ENCODE measurements at places on chromosomes 2 and 18.
A peak's percentile ranks its signal among the peaks of the same experiment; 100 is the strongest.

- no peak for DNase-seq
These were observed 4.8 kb upstream of the KCNG2 start for GRCh38 chr18:79792988-79793355.

GRCh38 chr18:9941660-9942059 is 27.8 kb downstream of the VAPA start:
- DNase-seq: no peak

- DNase-seq: no peak
These were observed 11.4 kb upstream of the SPAST start for GRCh38 chr2:32051836-32052439.

GRCh38 chr2:178886006-178886405 is 78.8 kb upstream of the TTN start:
- no peak for DNase-seq

DNA sequence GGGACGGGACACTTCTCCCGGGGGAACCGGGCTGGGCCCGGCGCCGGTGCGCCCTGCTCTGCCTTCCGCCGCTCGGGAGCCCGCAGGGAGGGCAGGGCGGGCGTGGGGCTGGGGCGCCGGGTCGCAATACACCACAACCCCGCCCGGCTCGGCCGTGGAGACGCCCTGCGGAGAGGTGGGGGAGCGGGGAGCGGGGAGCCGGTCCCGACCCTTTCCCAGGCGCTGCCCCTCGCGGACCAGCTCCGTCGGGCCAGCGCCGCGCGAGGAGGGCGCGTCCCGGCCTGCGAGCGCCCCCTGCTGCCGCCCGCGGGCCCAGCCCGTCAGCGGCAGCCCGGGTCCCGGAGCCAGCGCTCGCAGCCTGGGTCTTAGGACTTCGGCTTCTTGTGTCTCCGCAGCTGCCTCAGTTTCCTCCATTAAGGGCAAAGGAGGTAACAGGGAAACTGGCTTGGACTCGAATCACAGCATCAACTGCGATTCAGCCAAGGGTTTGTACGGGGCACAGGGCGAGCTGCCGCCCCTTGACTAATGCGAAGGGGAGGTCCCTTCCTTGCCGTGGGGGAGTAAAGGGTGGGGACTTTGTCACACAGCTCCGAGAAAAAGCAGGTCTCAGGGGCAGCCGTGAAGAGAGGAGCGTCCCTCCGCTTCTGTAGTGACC is 635 bp upstream of the ADRA2B start:
- DNase-seq: no peak

DNA sequence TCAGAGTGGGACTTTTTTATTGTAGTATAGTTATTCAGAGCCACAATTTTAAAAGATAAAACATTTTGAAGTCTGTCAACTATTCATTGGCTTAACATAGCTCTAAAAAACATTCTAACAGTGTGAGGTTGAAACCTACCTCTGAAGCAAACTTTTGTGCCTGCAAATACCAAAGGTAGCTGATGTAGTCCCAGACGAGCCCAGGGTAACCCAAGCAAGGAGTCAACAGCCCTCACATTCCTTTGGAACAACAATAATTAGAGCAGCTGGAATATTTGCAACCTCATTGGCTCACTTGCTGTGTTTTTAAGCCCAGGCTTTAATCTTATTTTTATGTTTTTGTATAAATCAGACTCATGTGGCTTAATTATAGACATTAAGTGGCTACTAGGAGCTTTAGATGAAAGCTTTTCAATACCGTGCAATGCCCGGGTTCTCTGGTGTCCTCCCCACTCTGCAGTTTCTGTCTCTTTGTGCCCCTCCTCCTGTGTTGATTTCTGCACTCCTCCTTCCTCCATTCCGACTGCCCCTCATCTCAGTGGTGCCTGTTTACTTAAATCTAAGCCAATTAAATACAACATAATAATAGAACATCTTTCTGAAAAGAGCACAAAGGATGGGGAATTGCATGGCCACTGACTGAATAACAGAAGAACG is 157.9 kb upstream of the UNC80 start:
- DNase-seq: no peak

- DNase-seq: no peak
These were observed 107.3 kb upstream of the FZD5 start for GRCh38 chr2:207876842-207877535.

DNA sequence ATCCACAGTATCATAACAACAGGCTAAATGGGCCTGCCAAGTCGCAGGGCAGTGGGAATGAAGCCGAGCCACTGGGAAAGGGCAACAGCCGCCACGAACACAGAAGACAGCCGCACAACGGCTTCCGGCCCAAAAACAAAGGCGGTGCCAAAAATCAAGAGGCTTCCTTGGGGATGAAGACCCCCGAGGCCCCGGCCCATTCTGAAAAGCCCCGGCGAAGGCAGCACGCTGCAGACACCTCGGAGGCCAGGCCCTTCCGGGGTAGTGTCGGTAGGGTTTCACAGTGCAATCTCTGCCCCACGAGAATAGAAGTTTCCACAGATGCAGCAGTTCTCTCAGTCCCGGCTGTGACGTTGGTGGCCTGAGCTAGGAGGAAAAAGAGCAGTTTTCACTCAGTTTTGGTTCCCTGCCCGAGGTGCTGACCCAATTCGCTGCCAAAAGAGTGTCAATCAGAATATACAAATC is 32.2 kb downstream of the KCTD18 start:
- DNase-seq: no peak

DNA sequence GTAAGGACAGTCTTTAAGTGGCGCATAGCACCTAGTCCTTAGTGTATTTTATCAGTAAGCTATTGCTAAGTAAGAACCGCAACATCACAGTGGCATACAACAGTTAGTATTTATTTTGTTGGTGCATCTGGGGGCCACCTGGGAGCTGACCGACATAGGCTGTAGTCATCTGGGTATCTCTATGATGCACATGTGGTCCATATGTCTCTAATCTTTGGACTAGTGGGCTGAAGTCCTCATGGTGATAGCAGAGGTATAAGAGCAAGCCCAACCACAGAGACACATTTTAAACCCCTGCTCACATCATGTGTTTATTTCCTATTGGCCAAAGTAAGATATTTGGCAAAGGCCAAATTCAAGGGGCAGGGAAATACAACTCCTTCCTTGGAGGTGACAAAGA is 2.9 kb downstream of the CAMKMT start:
- DNase-seq: no peak

- no peak for DNase-seq
These were observed 338.7 kb downstream of the HRH4 start for GRCh38 chr18:24799176-24799575.

- DNase-seq: no peak
These were observed 47.5 kb upstream of the MAP3K20 start for GRCh38 chr2:173028141-173028540.

DNA sequence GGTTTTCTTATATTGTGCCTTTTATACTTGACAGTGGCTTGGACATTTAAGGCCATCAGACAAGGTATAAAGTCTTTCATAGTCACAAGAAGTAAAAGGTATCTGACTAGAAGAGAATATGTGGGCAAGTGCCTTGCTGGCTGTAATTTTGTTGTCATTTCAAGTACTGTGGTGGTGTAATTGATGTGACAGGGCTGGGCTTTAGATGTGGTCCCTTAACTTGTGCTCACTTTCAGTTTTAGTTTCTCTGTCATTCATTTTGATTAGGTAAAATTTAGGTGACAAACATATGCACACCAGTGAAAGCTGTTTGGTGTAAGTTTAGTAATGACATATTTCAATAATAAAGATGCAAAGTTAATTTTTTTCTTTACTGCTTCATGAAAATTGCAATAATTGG is 31.2 kb upstream of the TBR1 start:
- DNase-seq: no peak

GRCh38 chr2:143251681-143252080 is 122.5 kb downstream of the ARHGAP15 start:
- no peak for DNase-seq

- no peak for DNase-seq
These were observed 14.5 kb upstream of the NAB1 start for GRCh38 chr2:190634381-190634780.

DNA sequence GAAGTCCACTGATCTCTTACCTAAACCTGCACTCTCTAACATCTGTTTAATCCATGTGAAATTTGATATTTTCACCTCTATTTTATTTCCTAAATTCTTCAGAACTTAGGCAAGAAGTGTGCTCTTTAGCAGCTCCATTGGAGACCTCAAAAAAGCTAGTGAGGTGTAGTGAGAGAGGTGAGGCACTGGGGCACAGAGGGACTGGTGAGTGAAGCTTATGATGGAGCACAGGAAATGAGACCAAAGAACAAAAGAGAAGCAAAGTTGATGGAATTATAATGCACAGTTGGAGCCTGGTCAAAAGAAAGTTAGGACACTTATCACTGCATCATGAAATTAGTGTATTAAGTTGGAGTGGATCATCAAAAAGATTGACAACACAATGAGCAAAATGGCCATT is 1050.7 kb upstream of the NRXN1 start:
- DNase-seq: no peak

- no peak for DNase-seq
These were observed 407.1 kb upstream of the SOX11 start for GRCh38 chr2:5285061-5285460.

GRCh38 chr2:85066874-85067351 is 66.3 kb upstream of the TCF7L1 start:
- DNase-seq: peak; percentile 16

GRCh38 chr2:66805016-66805865 is 370.3 kb downstream of the MEIS1 start:
- no peak for DNase-seq

- DNase-seq: no peak
These were observed 32.3 kb upstream of the ASPRV1 start for GRCh38 chr2:69993708-69994107.

- no peak for DNase-seq
These were observed 37.4 kb downstream of the AFF3 start for GRCh38 chr2:100104718-100105677.

DNA sequence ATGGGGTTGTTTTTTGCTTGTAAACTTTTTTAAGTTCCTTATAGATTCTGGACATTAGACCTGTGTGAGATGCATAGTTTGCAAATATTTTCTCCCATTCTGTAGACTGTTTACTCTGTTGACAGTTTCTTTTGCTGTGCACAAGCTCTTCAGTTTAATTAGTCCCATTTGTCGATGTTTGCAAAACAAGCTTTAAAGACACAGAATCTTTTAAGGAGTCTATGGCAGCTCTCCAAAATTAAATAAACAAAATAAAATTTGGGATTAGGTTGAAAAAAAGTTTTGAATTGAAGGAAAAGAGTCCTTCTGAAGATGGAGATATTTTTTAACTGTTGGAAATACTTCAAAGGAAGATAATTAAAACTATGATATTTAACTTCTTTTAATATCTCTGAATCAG is 88.8 kb downstream of the MAP3K20 start:
- DNase-seq: no peak

DNA sequence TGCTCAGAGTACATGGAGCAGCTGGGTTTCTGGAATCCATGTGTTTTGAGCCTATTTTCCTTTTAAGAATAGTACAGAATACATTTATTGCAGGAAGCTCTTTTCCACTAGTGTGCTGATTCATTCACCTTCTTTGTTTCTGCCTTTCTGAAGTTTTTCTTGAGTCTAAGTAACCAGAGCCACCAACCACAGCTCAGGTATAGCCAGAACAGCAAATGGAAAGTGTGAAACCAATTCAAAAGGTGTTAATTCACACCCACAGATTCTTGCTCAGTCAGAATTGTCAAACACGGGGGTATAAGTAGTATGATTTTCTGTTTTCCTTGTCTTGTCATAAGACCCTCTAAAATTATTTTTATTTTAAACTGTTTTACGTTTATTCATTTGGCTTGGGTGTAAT is 75.9 kb upstream of the DYNAP start:
- no peak for DNase-seq

- no peak for DNase-seq
These were observed 202.3 kb downstream of the SPP2 start for GRCh38 chr2:234252772-234253171.

DNA sequence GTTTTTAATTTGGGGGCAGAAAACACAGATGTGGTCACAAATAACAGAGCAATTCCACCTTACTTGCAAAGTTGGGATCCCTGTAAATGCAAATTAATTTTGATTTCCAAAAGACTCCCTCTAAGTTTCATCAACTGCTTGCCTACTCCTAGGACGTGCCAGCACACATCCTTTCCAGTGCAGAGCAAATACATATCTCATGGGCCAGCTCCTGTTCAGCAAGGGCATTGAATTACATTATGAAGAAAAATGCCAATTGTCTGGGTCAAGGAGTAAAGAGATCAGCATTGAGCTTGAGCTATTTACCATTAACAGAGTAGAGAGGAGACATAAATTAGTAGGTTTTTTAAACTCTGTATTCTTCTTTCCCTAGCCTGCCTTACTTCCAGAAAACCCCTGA is 18.8 kb downstream of the PID1 start:
- no peak for DNase-seq

GRCh38 chr18:3051718-3052410 is 38.9 kb upstream of the LPIN2 start:
- no peak for DNase-seq

GRCh38 chr2:127398239-127398590 is 10.4 kb upstream of the MAP3K2 start:
- DNase-seq: no peak

DNA sequence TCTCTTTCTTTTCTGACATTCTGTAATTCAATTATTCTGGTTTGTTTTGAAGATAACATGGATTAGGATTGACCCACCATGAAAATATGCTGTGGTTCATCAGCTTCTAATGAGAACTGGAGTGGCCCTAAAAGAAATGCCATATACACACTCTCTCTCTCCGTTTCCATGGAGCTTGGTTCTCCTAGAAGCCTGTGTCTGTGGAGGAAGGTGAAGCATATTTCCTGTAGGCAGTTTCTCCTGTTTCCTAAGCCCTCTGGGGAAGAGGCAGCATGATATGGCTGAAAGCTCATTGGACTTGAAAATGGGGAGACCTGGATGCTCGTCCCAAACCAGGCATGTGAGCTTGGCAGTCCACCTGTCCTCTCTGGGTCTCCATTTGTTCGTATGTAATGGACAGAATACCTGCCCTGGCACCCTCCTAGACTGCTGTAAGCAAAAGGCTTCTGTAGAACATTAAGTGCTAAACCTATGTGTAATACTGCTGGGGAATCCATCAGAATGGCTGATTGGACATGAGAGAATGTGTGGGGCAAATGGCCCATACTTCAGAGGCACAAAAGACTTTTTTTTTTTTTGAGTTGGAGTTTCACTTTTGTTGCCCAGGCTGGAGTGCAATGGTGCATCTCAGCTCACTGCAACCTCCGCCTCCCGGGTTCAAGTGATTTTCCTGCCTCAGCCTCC is 75.3 kb upstream of the PPP1CB start:
- DNase-seq: no peak

- no peak for DNase-seq
These were observed 324.0 kb upstream of the UBE2E3 start for GRCh38 chr2:180656455-180656847.

DNA sequence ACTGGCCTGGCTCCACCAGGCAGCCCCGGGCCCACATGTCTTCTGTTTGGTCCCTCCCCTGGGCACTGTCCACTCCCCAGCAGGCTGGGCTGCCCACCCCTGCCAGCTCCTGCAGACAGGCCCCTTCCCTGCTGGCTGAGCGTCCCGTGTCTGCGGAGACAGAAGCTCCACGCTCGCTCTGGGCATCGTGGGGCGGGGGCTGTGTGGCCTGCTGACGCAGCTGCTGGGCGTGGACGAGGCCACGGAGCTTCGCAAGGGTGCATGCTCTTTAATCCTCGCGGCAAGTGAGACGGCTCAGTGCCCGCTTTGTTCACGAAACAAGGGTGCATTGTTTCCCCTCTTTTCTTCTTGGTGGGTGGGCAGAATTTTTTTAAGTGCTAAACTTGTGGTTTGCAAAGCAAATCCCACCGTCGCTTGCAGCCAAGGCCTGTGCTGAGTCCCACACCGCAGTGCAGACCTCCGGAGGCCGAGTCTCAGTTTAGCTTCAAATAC is 132.8 kb upstream of the CTDP1 start:
- no peak for DNase-seq

GRCh38 chr2:20476950-20477349 is 30.1 kb downstream of the RHOB start:
- DNase-seq: no peak

All from stimulated activated CD8-positive, alpha-beta memory T cell treated with anti-CD3 and anti-CD28 coated beads, Interleukin-7, amount 100 ng/mL, for 24 hours (primary cell).